ENCODE measurements at places on chromosomes 4 and X.

DNA sequence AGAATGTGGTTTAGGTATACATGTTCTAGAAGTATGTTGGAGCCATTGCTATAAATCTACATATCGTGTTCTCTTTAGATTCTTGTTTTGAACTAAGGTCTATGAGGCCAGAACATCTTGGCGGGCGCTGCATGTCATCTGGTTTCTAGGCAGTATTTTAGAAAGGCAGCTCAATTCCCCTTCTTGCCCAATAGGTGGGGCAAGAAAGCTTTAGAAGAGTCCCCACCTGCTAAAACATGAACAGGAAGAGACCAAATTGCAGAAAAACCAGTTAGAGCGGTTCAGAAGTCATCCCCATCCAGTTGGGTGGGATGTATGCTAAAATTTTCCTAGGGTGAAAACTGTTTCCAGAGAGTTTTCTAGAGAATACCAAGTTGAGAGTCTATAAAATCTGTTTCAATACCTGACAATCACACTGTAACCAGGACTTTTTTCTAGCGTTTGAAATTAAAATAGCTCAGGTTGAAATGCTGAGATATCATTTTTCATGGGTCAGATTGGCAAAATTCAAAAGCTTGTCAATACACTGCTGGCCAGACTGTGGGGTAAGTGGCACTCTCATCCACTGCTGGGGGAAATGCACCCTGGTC lies 17.5 kb upstream of the SH3KBP1 start:
- no peak for DNase-seq

DNA sequence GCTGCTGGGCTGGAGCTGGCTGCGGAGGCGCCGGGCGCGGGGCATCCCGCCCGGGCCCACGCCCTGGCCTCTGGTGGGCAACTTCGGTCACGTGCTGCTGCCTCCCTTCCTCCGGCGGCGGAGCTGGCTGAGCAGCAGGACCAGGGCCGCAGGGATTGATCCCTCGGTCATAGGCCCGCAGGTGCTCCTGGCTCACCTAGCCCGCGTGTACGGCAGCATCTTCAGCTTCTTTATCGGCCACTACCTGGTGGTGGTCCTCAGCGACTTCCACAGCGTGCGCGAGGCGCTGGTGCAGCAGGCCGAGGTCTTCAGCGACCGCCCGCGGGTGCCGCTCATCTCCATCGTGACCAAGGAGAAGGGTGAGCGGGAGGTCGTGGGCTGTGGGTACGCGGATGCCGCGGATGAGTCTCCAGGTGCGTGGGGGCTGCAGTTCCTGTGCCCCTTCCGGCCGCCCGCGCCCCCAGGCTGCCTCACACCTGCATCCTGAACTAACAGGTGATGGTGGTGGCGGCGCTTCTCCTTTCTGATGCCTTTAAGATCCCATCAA lies 499 bp downstream of the CYP2U1 start:
- DNase-seq = peak; percentile 26

DNA sequence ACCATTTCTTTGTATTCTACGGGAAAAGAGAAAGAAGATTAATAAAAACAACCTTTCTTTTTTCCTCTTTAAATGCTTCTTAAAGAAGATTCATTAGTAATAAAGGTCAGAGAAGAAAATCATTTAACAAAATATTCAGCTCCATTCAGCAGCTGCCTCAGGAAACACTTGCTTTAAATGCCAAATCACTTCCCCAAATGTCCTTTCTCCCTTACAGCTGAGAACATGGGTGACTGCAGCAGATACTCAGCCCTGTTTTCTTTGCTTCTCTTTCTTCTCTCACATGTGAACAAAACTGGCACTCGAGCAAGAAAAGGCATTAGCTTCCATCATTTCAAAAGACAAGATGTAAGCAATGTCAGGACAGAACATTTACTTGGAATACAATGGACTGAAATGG lies 120.2 kb downstream of the INPP4B start:
- no peak for DNase-seq

- DNase-seq = no peak
Observed at GRCh38 chr4:158535130-158535614, 13.5 kb downstream of the RXFP1 start.

DNA sequence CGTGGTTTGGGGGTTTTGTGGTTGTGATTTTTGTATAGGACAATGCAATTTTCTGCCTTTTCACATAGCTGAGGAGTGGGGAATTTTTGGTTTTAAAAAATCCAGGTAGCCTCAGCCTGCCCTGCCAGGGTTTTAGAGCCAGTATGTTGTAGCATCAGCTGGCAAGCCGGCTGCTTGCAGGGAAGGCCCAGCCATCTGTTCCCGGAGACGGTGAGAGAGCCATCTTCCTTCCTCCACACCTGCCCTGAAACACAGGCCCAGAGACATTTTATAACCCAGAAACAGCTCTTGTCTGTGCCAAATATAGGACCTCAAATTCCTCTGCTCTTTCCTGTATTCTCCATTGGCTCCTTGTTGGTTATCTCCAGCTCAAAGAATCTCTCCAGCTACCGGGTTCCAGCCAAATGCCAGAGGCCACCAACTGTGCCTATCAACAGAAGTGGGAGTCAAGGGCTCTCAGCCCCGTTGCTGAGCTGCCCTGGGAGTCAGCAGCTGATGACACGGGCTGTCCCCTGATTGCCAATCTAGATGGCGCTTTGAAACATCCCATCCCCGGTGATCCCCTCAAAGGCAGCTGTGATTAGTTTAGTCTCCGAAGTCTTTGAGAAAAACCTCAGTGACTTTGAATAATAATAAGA lies 595.2 kb downstream of the MID1IP1 start:
- no peak for DNase-seq

DNA sequence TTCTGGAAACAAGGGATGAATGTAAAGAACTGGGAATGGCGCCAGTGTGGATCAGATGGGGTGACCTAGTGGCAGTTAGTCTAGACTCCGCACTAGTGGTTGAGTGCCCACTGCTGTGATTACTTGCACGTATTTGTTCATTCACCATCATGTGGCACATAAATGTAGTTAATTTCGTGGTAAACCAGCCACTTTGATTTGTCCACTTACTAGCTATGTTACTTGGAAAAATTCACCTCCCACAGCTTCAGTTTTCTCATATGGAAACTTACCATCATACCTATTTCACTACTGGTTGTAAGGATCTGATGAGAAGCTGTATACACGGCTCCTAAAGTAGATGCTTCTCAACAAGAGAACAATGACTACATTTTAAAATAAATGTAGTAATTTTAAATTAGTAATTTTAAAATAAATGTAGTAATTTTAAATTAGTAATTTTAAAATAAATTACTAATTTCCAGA lies 394 bp upstream of the DYNLT3 start:
- DNase-seq = no peak

DNA sequence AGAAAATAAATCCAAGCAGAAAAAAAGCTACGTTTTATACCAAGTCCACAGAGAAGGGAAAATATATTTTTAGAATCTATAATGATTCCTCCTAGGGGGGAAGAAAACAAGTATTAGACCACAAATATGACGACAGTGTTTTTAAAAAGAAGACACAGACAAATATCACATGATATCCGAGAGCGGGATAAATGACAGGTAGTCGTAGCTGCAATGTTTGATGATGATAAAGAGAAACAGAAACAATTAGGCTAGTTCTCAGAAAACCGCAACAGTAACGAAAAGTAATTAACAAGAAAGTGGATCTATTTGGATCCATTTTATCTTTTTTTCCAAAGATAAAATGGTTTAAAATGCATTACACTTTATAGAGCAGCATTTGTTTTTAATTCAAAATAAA lies 918 bp downstream of the HAUS3 start:
- DNase-seq = no peak

- no peak for DNase-seq
Observed at GRCh38 chrX:52166840-52167239, 17.8 kb upstream of the MAGED4 start.

GRCh38 chrX:104486691-104487090 lies 79.3 kb upstream of the IL1RAPL2 start:
- DNase-seq = no peak

DNA sequence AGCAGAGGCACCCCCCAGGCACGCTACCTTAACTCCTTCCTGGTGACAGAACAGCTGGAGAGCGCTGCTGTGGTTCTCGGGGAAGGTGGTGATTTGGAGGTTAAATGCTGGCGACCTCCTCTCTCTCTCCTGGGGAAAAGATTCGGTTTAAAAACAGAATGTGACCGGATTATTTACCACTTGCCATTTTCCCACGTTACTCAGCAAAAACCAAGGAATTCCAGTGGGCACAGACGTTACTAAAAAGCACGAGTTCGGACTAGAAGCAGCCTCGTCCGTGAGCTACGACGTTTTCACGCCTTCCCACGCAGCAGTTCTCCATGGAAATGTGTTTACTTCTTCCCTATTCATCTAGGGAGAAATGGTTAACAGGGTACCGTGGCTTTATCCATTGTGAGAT lies 32.3 kb upstream of the C4orf50 start:
- no peak for DNase-seq

DNA sequence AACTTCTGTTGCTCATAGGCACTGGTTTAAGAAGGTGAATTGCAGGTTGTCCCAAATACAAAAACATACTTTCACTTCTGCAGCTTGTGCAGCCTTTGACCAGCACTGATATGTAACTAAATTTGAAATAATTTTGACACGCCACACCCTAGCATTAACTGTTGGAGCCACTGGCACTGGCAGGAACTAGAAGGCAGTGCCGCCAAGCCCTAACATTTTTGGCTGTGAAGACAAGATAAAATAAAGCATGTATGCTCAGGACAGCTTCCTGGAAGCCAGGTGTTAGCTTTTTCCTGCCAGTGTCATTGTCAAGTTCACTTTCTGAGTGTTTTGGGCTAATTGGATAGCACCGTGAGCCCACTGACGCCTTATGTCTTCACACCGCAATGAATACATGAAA lies 65.3 kb upstream of the FBXW7 start:
- DNase-seq = no peak

DNA sequence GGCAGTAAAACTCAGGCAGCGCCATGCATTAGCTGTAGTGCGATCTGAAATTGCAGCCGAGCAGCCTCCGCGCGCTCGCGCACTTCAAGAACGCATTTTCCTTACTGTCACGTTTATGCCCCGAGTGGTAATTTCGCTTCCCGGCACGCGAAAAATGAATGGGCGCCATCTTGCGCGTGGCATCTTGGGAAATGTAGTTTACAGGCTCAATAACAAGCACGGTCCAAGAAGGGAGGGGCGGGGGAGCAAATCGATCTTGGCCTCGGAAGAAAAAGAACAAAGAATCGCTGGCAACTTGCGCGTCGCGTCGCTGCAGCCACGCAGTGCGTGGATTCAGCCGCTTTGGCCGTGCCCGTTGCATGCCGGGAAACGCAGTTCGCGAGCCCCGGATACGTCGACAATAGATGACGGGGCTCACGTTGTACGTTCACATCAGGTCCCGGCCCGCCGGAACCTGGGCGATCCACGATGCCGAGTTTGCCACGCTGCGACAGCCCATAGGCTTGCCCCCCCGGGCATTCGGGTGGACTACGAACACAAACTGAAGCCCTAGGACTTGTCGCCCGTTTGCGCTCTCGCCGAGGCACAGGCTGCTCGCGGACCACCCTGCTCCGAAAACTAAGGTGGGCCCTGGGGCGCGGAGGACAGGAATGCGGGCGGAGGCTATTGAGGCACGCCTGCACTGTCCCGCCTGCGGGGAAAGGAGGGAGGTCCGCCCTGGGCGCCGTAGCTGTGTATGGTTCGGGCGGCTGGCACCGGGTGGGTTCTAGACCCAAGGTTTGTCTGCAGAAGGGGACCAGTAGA lies at the start of gene FTSJ1:
Gene FTSJ1, plus strand, starts transcription at position 426 of the 804 bp plus-strand sequence. CDS start 1,849 bp downstream, outside the sequence.
- peak; percentile 71 for DNase-seq
